ENCODE measurements at places on chromosomes 11 and 22.

DNA sequence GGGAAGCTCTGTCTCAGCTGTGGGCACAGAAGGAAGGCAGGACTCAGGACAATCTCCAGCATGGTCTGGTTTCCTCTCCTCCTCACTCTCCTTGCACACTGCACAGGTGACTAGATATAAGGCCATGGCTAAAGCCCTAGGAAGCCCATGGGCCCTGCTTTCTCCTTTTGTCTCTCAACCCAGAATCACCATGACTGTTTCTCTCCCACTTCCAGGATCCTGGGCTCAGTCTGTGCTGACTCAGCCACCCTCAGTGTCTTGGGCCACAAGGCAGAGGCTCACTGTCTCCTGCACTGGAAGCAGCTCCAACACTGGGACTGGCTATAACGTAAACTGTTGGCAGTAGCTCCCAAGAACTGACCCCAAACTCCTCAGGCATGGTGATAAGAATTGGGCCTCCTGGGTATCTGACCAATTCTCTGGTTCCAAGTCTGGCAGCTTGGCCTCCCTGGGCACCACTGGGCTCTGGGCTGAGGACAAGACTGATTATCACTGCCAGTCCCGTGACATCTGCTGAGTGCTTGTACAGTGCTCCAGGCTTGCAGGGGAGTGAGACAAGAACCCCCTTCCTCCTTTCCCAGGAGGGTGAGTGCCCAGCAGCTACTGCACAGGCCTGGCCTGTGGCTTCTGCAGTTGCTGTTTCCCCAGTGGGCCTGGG, 104.0 kb upstream of the TOP3B start:
- DNase-seq = no peak

GRCh38 chr11:70433038-70433437, 34.7 kb downstream of the CTTN start:
- DNase-seq = no peak

DNA sequence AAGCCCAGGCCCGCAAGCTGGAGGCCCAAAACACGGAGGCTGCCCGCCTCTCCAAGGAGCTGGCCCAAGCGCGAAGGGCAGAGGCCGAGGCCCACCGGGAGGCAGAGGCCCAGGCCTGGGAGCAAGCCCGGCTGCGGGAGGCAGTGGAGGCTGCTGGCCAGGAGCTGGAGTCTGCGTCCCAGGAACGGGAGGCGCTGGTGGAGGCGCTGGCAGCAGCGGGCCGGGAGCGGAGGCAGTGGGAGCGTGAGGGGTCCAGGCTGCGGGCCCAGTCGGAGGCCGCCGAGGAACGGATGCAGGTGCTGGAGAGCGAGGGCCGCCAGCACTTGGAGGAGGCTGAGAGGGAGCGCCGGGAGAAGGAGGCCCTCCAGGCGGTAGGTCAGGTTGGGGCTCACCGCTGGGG, 4.8 kb downstream of the CCDC88B start:
- DNase-seq = no peak

DNA sequence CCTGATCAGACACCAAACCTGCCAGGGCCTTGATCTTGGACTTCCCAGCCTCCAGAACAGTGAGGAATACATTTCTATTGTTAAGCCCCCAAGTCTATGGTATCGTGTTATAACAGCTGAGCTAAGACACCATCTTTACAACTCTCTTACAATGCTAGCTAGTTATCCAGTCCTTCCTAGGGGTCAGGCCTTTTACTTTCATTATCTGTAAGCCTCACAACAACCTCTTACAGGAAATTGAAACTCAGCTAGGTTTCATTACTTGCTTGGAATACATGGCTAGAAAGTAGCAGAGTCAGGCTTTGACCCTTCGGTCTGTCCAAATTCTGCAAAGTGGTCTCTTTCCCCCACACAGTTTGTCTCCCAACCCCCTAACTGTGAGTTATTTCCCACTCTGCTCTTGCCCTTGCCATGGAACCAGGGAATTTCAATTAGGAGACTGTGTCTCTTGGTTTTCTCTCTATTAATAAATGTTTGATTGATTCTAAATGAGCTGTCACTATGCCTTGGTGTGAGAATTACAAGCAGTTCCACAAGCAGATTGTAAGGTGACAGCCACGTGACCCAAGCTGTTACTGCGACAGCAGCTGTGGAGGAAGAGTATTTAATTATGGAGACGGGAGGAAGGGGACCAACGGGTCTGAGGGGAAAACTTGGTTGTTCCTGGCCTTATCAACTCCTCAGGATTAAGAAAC, 38.4 kb upstream of the CLMP start:
- no peak for DNase-seq

- no peak for DNase-seq
Measured at GRCh38 chr11:26860895-26861294, 133.0 kb upstream of the FIBIN start.

- no peak for DNase-seq
Measured at GRCh38 chr11:93822359-93822758, 28.1 kb downstream of the VSTM5 start.

GRCh38 chr11:123217897-123218296, 22.8 kb upstream of the CLMP start:
- DNase-seq = no peak

GRCh38 chr11:69934861-69935494, 115.8 kb upstream of the FGF3 start:
- DNase-seq = no peak

- no peak for DNase-seq
Measured at GRCh38 chr22:30193031-30193775, 53.4 kb downstream of the LIF start.

DNA sequence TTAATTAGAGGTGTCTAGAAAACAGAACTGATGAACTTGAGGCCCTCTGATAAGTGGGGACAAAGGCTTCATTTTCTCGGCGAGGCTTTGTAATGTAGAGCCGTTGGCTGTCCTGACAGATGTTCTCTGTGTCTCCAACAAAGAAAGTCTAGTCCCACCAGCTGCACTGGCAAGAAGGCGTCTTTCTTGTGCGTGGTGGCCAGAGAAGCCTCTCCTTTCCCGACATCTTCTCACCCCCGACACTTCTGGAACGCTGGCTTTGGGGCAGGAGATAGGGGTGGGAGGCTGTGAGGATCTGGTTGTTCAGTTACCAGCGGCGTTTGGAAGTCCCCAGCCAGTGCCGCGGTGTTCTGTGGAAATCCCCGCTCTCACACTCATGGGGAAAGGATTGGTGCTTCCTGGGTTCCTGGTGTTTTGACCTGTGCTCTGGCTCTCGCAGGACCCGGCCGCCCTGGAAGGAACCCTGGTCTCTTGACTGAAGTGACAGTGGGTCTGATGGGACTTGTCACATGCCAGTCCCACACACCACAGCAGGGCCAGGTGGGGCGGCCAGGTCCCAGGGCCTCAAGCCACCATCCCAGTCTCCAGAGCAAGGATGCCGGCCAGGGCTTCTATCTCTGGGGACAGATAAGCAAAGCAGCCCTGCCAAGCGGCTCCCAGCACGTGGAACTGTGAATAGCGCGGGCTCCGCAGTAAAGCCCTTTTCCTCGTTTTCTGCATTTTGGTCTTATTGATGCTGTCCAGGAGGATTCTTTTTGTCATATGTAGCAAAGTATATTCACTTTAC, 23.2 kb downstream of the FADS2 start:
- DNase-seq = no peak

GRCh38 chr11:44889266-44889665, 61.4 kb downstream of the TP53I11 start:
- no peak for DNase-seq
